Activated CD4-positive, CD25-positive, alpha-beta regulatory T cell treated with anti-CD3 and anti-CD28 coated beads, Interleukin-2, amount 50 U/mL, for 24 hours (primary cell): ENCODE measurements at places on chromosomes 6 and 20.

DNA sequence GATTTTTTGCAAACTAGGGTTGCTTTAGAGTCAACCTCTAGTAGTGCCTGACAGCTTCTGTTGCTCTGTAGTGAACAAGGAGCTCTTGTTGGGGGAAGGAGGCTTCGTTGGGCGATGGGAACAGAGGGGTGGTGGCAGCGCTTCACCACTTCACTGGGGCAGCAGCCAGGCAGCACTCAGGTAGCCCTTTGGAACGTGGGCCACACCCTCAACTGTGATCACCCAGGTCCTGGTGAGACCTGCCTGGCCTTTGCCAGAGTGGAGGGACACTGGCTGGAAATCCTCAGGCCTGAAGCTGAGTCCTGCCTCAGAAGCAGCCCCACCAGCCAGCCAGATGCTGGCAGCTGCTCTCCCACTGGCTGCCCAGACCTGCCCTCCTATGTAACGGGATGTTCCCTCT is 10.4 kb upstream of the EDN3 start:
- no peak for ATAC-seq

GRCh38 chr6:135479601-135480000 is 17.9 kb downstream of the AHI1 start:
- ATAC-seq, result no peak

DNA sequence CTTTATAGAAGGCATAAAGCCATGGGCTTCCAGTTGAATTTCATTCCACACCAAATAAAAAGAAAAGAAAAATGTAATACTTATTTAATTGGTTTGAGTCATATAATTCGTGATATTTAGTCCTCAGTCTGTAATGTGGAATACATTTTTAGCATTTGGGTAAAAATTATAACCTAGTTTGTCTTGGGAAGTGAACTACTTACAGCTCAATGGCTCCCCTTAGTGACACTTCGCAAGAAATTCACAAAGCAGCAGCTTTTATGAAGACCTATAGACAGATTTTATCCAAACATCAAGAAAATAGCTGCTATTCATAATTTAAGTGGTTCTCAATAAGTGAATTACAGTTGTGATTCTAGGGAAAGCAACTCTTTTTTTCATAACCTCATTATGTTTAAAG is 72.1 kb downstream of the RSPO3 start:
- no peak for ATAC-seq

- ATAC-seq, result no peak
Observed at GRCh38 chr6:144327081-144327480, 41.9 kb downstream of the UTRN start.

GRCh38 chr6:132598473-132598872 is 8.9 kb upstream of the TAAR5 start:
- ATAC-seq, result no peak

DNA sequence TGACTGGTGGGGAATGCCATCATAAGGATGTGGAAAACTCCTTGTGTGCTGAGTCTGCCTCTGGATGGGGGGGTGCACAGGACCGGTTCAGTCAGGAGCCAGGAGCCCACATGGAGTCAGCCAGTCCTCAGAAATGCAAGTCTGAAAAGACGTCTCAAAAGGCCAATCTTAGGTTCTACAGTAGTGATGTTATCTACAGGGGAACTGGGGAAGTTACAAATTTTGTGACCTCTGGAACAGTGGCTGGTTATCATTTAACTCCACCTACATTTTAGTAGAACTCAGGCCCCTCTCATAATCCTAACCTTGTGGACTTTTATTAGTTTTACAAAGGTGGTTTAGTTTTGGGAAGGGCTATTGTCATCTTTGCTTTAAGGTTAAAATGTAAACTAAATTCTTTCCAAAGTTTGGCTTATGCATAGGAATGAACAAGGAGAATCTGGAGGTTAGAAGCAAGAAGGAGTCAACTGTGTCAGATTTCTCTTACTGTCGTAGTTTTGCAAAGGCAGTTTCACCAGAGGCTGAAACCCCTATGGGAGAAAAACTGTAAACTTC is 13.7 kb upstream of the TBC1D22B start:
- no peak for ATAC-seq

- no peak for ATAC-seq
Observed at GRCh38 chr6:3835055-3835731, 14.0 kb upstream of the FAM50B start.

GRCh38 chr6:4472969-4473642 is 303.1 kb upstream of the CDYL start:
- no peak for ATAC-seq

- no peak for ATAC-seq
Observed at GRCh38 chr6:56671651-56672461, 29.2 kb upstream of the DST start.
